Glomerular endothelial cell (primary cell): ENCODE measurements at places on chromosomes 1 and 21.

- no peak for DNase-seq
These were observed 495 bp upstream of the NTRK1 start for GRCh38 chr1:156860113-156860627.

- no peak for DNase-seq
These were observed 51.3 kb downstream of the AKT3 start for GRCh38 chr1:243798726-243799125.

DNA sequence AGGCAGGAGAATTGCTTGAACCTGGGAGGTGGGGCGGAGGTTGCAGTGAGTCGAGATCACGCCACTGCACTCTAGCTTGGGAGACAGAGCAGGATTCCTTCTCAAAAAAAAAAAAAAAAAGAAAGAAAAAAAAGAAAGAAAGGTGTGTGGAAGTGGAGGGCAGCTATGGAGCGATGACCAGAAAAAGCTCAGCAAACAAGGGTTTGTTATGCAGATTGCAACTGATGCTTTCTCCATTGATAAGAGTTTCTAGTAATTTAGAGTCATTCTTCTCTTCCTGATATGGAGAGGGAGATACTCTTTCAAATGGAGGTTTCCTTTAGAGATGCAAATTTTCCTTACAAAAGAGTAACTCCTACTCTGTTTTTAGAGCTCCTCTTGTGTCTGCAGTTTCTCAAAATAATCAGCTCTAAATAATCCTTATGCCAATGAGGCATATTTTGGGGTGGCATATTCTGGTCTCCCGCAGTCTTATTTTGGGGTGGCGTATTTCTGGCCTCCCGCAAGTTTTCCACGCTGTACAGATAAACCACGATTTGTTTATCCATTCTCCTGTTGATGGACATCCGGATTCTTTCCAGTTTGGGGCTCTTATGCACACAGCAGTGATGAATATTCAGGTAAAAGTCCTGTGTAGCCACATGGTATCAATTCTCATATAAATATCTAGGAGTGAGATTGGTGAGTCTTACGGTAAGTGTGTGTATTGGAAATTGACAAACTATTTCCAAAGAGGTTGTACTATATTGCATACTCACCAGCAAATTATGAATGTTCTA, 30.7 kb upstream of the RCC2 start:
- no peak for DNase-seq

GRCh38 chr1:245605480-245606156, 450.8 kb downstream of the KIF26B start:
- no peak for DNase-seq

GRCh38 chr1:224069138-224069537, 44.8 kb upstream of the FBXO28 start:
- no peak for DNase-seq

DNA sequence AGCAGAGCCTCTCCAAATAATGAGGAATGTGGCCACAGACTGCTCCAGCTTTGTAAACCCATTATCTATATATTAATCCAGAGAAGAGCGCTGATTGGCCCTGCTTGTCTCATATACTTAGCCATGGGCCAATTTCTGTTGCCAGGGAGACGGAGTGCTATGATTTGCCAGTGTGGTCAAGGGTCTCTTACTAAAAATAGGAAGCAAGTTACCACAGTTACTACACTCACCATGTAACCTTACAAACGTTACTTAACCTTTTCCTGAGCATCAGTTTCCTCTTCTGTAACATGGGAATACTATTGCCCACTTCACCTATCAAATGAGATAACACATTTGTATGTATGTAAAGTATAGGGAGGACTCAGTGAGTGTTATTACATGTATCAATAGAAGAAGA, 7.7 kb upstream of the S100A2 start:
- no peak for DNase-seq

DNA sequence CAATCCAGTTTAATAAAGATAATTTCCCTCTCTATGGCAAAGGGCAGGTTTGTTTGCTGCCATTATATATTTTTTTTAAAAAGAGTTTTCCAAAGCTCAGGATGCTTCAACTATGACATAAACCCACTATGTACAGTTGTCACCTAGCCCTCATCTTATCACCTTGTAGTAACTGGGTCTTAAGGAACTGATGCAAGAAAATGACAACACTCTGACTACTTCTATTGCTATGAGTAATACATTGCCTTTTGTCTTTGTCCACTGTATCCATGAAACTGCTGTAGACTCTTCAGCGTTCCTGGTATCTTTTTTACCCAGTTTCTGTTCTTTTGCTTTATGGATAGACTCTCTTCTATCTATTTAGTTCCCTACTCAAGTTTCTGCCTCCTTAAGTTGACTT, 586.5 kb downstream of the NEGR1 start:
- DNase-seq: no peak

GRCh38 chr1:198701250-198701649, 62.4 kb downstream of the PTPRC start:
- DNase-seq: no peak

- DNase-seq: no peak
These were observed 18.6 kb downstream of the LRRC38 start for GRCh38 chr1:13495186-13495585.

- no peak for DNase-seq
These were observed 135.1 kb downstream of the ADAMTS1 start for GRCh38 chr21:26710155-26710554.

GRCh38 chr21:43983860-43984420, 28.2 kb upstream of the TRAPPC10 start:
- no peak for DNase-seq

DNA sequence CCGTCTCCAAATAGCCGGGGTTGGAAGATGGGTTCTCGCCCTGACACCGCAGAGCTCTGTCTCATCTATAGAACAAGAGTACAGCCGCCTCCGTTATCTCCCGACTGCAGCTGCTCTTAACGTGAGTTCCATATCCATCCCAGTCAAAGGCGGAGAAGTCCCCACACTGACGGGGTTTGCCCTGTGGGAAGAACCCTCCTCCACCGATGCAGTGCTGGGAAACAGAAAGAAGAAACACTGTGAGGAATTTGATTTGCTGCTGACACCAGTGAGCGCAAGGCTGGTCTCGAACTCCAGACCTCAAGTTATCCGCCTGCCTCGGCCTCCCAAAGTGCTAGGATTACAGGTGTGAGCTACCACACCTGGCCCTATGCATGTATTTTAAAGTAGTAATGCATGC, 9.5 kb downstream of the ITLN2 start:
- DNase-seq: no peak

GRCh38 chr1:219304227-219305226, 130.8 kb downstream of the LYPLAL1 start:
- DNase-seq: no peak

DNA sequence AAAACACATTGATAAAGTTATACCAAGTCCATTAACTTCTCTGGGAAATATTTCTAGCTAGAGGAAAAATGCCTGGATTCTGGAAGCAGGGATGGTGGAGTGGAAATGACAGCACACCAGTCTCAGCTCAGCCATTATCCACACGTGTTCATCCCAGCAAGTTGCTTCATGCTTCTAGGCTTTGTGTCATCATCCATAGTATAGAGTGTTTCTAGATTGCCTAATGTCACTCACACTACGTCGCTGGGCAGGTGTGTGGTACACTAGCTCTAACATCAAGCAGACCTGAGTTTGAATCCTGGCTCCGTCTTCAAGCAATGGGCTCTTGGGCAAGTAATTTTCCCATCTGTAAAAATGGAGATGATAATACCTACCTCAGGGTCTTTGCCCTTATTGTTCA, 326.3 kb downstream of the PBX1 start:
- no peak for DNase-seq

DNA sequence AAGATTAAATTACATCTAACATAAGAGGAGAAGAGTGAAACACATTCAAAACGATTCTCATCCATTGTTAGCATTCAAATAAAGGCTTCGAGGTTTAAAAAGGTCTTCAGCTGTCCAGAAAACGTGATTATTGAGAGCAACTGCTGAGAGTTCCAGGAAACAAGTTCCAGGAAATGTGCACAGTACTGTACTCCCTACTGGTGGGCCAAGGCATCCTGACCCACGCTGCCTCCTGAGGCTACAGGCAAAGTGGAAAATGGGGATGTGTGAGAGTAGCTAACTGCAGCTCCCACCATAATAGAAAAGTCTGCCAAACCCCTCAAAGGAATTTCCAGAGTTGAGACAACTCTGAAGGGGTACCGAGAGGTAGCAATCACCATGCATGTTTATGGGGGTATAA, 2.0 kb downstream of the VAV3 start:
- no peak for DNase-seq

DNA sequence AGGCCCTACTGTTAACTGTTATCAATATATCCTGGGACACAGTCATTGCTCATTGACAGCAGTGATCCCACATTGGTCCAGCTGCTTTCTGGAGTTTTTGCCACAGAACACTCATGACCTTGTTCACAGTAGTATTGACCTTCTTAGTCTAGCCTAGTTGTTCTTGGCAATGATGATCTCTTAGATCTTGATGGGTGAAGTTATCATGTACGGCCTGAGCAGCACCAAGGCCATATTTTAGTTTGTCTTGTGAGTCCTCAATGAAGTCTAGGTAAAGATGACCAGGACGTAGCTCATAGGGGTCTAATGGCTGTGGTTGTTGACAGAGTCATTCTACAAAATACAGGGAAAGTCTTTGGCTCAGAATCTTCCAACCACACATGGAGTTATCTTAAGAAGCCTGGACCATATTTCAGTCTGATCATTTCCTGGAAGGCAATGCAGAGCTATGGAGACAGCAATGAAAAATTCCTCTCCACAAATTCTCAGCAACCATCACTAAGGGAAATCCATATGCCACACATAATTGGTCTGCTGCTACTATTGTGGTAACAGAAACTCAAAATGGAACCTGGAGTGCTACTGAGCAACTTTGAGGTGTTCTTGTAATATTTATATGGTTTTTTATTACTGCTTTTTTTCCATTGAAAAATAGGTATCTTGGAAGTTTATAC, 279.6 kb downstream of the GRIK1 start:
- DNase-seq: no peak

- no peak for DNase-seq
These were observed 1471.7 kb upstream of the B3GALT2 start for GRCh38 chr1:194658090-194658439.

- no peak for DNase-seq
These were observed 11.8 kb downstream of the NHLH2 start for GRCh38 chr1:115829023-115829674.

- no peak for DNase-seq
These were observed 38.4 kb downstream of the ACBD3 start for GRCh38 chr1:226148121-226148648.

DNA sequence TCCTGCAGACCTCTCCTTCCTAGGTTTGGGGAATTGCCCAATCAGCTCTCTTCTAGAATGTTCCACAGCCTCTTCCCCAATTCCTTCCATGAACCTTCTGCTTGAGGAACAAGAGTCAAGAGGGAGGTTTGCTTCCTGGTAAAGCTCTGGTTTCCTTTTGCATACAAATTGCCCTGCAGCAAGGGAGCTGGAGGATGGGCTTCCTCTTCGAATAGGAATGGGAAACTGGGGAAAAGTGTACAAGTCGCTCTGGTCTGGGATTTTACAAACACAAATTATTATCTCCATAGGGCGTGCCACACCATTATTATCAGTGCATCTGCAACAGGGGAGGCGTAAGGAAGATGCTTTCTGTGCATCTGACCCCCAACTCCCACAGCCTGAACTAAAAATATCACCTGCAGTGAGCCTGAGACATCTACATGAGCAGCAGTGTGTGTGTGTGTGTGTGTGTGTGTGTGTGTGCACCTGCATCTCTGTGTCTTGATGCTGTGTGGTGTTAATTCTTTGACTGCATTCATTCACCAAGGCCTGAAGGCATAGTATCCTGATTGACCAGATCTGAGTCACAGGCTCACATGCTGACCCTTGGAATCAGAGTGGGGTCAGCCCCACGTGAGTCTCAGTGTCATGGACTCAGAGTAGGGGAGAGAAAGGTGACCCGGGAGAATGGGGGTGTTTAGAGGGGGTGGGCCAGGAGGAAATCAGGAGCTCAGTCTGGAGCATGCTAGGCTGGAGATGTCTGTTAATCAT, 272.9 kb downstream of the KAZN start:
- no peak for DNase-seq

GRCh38 chr1:52296345-52296744, 69.7 kb downstream of the CC2D1B start:
- peak; percentile 56 for DNase-seq

GRCh38 chr1:80003250-80003649, 996.7 kb upstream of the ADGRL4 start:
- DNase-seq: no peak

- no peak for DNase-seq
These were observed 56.8 kb downstream of the CSMD2 start for GRCh38 chr1:34108269-34108668.

DNA sequence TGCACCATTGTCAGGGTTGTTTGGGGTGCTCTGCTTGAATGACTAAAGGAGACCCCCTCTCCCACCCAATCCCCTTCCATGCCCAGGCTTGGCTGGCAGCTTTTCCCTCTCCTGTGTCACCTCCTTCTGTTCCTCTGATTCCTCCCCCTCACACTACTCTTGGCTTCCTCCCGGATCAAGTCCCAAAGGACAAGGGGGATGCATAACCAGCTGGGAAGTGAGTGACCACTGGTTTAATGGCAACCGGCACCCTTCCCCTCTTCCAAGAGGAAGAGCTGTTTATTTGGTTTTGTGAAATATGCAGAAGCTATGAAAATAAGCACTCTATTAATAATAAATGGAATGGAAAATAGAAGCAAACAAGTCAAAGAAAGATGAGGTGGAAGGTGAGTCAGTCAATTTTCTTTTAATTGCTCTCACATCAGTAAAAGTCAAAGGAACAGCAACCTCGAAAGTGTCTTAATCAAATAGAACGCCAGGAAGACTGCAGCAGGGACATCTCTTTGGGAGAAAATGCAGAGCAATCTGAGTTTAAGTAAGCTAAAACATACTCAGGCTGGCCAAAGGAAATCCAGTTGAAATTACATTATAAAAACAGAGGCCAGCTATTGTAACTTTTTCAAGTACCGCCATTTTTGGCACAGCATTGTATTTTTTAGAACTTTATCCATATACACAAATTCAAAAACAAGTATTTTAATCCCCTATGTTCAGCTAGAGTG, 322.5 kb downstream of the SIPA1L2 start:
- no peak for DNase-seq

DNA sequence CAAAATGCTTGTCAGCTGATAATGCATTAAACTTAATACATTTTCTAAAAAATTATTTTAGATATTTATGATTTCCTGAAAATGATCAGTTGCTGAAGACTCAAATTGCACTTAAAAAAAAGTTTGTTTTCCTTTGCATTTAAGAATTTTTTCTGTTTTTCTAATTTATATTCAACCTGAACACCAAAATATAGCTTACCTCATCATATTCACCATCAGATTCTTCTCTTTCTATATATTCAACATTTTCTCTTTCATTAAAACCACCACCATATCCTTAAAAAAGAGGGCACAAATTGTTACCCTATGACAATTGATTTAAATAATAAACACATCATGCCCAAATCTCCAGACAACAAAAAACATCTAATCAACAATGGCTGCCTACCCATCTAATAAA, 8.6 kb downstream of the ZRANB2 start:
- no peak for DNase-seq

DNA sequence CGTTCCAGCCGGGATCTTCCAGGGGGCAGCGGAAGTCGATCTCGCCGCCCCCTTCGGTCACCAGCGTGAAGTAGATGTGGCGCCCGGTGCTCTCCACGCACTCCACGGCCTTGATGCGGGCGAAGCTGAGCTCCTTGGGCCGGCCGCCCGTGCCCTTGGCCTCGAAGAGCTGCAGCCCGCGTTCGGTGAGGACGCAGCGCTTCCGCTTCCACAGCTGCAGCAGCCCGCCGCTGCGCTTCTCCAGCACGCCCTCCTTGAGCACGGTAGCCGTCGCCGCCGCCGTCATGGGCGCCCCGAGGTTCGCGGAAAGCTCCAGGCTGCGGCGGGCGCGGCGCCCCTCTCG, 516 bp downstream of the PHLDA3 start:
- DNase-seq: no peak

GRCh38 chr1:31432592-31433395, 19.8 kb downstream of the SERINC2 start:
- no peak for DNase-seq
